Right atrium auricular region (tissue), 2 donors: ENCODE measurements at places on chromosomes 7 and 10. TPM values are rescaled to one million over a fixed set of nuclear protein-coding genes. Genes with fewer than 3 reads are reported as not detected.
A peak's percentile ranks its signal among the peaks of the same experiment; 100 is the strongest.

DNA sequence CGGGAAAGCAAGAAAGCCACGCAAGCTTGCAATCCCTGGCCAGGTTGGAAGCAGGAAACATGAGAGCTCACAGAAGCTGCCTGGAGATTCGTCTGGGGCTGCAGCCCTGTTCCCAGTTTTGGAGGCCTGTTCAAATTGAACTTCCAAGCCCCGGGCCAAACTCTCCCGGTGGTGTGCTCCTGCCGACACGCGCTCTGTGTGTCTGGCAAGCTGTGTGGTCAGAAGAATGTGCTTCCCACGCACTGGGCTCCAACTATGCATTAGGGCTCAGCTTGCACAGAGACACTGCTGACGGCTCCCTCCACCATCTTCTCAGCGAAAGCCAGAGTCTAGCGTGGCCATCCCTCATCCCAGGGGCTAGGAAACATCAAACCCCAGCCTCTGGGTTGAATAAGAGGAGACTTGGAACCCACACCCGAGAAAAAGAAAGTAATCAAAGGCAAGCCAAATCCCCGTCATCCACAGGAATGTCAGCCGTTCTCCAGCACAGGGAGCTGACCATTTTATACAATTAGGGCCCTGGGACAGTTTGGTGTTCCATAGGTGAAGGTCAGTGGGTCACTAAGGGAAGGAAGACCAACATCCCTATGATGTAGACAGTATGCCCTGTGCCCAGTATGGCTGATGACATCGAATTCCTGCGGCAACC lies 107.2 kb downstream of the FGFR2 start:
- no peak for DNase-seq

- DNase-seq = no peak
Observed at GRCh38 chr10:116210588-116211346, 62.2 kb downstream of the GFRA1 start.

DNA sequence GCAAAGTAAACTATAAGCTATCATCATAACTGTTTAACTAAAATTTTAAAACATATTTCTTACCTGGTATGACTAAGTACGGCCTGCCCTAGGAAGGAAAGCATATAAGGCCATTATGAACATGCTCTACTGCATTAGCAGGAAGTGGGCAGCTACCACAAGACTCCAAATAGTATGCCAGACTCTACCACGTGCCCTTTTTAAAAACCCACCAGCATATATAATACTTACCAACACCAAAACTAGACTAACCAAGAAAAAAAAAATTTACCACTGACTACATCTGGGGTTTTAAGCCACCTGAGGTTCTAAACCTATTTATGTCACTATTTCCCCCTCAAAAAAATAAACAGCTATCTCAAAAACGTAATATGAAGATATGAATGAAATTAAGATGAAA lies 30.1 kb downstream of the NUDCD3 start:
- DNase-seq = no peak

- no peak for DNase-seq
Observed at GRCh38 chr7:70034999-70035398, 436.7 kb downstream of the AUTS2 start.

- DNase-seq = no peak
Observed at GRCh38 chr7:23001610-23002009, 12.3 kb downstream of the HYCC1 start.

DNA sequence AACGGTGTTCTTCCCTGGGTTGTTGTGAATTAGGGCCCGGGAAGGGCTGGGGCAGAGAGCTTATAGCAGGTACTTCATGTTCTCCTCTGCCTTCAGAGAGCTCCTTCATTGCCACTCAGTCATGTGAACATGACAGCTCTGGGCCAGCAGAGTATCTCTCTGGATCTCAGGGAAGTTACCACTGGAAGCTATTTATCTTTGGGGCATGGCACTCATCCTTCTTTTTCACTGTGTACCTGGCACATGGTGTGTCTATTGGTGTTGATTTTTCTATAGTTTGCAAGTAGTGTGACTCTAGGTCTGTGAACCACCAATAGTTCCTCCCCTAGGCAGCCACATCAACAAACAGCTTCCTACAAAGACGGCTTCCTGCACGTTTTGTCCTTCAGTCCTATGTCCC lies 156.6 kb downstream of the PKD1L1 start:
- DNase-seq = no peak

- DNase-seq = peak; percentile 83
Observed at GRCh38 chr7:114085592-114086501, 167.0 kb upstream of the PPP1R3A start.

DNA sequence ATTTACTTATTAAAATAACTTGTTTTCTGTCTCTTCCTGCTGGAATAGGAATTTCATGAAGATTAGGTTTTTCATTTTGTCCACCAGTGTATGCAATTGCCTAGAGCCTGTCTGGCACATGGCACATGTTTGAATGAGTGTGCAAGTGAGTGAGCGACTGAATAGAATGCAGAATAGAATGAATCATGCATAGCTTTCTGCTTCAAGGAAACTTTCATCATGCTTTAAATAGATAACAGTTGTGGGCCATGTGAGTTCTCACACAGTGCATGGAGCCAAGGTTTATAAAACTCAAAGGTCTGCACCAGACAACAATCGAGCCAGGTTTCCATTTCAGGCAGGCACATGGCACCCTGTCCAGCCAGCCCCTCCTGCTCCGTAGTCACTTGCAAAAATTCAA lies 74.2 kb upstream of the HECW1 start:
- DNase-seq = no peak

- no peak for DNase-seq
Observed at GRCh38 chr10:18797286-18797685, 138.1 kb downstream of the ARL5B start.

- DNase-seq = no peak
Observed at GRCh38 chr7:149196151-149196704, 882 bp downstream of the ZNF282 start.

DNA sequence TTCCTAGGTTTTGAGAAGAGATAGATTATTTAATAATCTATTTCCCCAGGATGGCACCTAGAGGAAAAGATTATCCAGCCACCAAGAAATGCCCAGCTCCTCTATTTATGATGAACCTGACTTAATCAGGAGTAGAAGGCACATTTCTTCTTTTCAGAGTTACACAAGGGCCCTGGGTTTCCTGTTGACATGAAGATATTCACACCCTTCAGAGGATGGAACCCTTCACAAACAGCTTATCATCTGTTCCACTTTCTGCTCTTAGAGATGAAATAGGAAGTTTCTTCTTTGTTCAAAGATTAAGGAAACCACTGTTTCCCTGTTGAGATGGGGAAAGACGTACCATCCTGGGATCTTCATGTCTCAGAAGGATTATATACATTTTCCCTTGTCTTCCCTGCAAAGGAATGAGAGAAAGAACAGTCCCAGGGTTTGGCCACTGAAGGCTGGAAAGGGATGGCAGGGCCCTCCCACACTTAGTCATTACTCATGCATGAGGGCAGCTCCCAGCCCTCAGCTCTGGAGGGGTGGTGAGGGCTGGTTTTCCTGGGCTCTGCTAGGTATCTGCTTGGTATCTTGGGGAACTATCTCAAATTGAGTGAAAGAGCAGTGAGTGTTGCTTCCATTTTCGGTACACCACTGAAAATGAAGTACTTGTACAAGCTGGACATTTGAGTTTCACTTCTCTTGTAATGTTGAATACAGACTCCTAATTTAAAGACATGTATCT lies 64.0 kb downstream of the MTPAP start:
- DNase-seq = no peak

DNA sequence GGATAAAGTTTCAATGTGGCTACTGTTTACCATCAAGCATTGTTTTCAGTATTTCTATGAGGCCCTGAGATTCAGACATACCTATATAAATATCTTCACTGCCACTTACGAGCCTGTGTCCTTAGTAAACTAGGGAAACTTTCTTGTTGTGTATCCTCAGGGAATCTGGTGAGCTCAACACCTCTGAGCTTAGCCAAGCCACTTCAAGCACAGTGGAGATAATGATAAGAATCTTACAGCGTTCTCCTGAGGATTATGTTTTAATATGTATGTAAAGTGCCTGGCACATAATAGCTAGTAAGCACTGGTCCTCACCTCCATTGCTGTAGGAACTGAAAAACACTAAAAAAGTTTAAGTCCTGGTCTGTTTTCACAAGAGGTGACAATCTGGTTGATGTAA lies 268.3 kb downstream of the SKIDA1 start:
- DNase-seq = no peak

GRCh38 chr7:103795787-103796186 lies 193.7 kb downstream of the RELN start:
- no peak for DNase-seq

- no peak for DNase-seq
Observed at GRCh38 chr10:118458957-118459641, 117.0 kb upstream of the FAM204A start.

DNA sequence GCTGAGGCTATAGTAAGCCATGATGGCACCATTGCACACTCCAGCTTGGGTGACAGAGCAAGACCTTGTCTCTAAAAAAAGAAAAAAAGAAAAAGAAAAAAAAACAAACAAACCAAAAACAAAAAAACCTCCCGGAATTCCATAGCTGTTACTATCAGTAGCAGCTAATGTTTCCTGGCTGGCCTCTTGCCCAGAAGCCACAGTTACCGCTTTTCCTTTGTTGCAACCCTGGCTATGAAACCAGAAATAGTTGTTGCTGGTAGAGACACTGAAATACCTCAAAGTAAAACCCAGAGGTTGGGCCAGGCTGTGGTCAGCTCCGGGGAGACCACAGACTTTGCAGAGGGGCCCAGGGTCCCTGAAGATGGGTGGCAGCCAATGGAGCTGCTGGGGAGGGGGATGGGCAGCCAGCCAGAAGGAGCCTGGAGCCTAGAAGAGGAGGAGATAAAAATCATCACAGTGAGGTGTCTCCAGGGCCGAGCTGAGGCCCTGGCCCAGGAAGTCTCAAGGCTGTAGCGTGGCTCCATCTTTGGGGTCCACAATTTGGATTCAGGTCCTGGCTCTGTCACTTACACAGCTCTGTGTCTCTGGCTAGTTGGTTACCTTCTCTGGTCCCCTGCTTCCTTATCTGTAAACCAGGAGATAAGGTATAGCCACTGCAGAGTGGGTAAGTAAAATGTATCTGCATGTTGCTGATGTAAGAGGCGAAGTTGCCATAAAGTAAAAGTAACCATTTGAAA lies 3.4 kb upstream of the CHST12 start:
- DNase-seq = peak; percentile 90

The CPXM2 gene
- total RNA-seq = 8.3 TPM

The NAPEPLD gene
- 5.2 TPM for total RNA-seq

The SPDYE2 gene
- total RNA-seq = 0.16 TPM

The TUBB8 gene
- not detected for total RNA-seq

The CYP3A4 gene
- total RNA-seq = 0.43 TPM

The VWDE gene
- total RNA-seq = 14.4 TPM
